Hypothalamus (tissue), 51 donors: ENCODE measurements at places on chromosomes 3 and 15.

- DNase-seq: no peak
These were observed 107.3 kb downstream of the ZNF385D start for GRCh38 chr3:21643752-21644151.

DNA sequence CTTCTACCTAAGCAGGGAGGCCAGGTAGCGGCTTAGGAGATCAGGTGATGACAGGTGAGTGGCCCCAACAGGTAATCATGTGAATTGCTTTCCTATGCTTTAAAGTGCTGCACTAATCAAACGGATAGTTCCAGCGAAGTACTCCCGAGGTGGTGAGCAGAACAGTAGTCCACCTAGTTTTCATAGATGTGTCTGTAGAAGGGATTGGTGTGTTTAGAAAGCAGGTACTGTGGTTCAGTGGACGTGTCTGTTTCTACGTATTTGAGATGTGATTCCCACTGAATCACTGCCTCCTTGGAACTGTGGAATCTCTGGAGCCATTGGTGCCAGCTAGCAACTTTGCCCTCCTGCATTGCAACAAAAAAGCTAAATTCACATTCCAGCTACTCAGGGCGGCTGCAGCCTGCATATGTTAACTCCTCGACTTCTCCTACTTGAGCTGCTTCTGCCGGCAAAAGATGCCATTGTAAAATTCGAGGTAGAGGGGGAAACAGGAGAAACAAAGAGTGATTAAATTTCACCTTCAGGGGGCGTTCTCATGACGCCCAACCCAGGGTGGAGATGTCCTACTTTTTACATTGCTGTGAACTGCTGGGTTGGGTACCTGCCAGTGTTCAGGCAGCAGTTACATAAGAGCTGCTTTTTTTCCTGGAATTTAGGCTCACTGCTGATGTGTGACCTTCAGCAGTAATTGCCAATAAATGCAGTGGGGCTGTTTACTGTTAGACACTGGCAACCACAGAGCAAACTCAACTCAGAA, 227.3 kb downstream of the ITPR1 start:
- DNase-seq: peak; percentile 53

GRCh38 chr3:95899494-95899893, 914.9 kb upstream of the EPHA6 start:
- DNase-seq: no peak

- DNase-seq: no peak
These were observed 1.2 kb downstream of the PHC3 start for GRCh38 chr3:170180079-170180907.

GRCh38 chr15:62653122-62653521, 389.4 kb upstream of the TPM1 start:
- DNase-seq: no peak

DNA sequence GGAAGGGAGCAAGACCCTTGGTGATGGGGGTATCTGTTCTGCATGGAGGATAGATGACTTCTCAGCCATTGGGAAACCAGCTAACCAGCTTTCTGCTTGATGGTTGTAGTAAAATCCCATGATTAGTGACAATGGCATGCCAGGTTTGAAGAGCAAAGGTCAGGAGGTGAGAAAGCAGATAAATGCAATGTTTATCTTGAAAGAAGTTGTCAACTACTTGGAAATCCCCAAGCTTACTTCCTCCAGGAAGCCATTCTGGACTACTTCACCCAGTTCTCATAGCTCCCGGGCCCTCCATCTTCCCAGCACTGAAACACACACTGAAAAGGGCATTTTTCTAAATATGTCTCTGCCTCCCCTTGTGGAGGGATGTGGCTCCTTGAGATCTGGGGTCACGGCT, 51.3 kb downstream of the SMAD3 start:
- no peak for DNase-seq

DNA sequence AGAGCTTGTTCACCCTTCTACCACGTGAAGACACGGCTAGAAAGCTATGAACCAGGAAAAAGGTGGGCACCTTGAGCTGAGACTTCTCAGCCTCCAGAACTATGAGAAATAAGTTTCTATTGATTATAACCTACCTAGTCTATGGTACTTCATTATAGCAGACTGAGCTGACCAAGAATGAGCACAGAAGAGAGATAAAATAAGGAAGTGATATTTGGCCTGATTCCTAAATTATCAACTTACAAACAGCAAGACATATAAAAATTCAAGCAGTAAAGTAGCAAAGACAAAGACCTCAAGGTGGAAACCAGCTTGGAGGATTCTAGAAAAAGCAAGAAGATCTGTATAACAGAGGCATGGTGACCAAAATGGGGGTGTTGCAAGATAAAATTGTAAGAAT, 63.9 kb upstream of the OSTN start:
- no peak for DNase-seq

DNA sequence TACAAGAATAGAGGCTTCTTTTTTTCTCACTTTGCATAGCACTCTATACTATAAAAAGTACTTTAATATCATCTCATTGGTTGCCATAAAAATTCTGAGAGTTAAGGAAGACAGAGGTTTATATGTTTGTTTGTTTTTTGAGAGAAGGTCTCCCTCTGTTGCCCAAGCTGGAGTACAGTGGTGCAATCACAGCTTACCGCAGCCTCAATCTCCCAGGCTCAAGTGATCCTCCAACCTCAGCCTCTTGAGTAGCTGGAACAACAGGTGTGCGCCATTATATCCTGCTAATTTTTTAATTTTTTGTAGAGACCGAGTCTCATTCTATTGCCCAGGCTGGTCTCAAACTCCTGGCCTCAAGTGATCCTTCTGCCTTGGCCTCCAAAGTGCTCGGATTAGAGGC, 250.2 kb downstream of the LPP start:
- DNase-seq: no peak

DNA sequence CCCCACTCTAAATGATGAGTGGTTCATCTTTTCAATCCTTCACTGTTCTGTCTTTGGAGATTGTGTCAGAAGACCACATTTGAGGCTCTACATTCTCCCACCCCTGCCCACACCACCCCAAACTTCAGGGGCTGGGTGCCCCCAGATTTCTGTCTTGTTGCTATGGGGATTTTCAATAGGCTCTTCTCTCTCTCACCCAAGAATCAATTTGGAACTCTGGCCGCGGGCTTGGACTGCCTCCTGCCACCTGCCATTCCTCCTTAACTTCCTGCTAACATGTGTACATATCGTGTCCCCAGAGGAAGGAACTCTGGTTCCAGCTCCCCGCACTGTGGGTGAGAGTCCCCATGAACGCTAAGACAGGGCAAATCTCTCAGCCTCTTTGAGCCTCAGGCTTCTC, 67.4 kb upstream of the LARS2 start:
- no peak for DNase-seq

- DNase-seq: no peak
These were observed 332.3 kb upstream of the CNTN4 start for GRCh38 chr3:1766384-1766783.

DNA sequence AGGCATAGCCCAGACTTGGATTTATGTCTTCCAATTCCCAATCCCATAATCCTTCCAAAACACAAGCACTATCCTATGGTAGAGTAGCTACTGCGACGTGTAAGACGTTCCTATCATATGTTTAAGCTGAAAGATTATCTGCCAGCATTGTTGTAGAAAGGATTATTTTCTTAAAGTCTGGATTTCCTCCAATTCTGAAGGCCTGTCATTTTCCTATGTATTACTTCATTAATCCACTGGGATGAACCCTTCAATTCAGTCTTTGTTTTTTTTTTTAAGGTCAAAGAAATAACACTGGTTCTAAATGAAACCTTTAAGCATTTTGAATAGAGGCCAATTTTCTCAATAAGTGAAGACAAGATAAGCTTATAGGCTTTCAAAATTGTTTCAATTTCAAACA, 289.0 kb downstream of the SLC9A9 start:
- DNase-seq: no peak

DNA sequence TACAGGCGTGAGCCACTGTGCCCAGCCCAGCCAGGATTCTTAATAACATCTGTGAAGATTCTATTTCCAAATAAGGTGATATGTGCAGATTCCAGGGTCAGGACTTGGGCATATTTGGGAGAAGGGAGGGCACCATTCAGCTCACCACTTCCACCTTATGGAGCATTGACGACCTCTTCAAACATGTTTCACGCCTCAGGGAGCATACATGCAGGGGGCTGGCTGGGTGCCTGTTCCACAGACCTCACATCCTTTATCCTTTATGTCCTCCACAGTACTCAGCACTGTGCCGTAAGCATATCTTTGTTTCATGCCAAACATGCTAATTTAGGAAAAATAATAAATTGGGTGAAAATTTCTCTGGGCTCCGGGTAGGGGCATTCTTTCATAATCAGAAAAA, 229.0 kb downstream of the THSD4 start:
- DNase-seq: no peak

GRCh38 chr3:5510300-5510699, 322.8 kb downstream of the EDEM1 start:
- no peak for DNase-seq

DNA sequence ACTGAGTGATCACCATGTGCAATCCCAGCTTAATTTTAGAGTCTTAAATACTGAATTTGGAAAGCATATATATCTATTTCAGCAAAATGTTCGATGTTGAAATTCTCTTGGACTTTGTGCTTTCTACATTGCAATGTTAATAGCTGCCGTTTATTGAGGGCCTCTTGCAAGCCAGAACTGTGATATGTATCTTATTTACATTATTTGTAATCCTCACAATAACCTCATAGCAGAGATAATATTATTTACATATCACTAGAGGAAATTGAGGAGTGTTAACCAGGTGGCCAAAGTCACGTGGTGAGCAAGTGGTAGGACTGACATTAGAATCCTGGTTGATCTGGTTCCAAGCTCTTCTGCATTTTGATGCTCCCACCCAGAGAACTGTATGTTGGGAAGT, 254.1 kb downstream of the SLC9A9 start:
- DNase-seq: no peak

- peak; percentile 86 for DNase-seq
These were observed at the start of gene LRRN1 for GRCh38 chr3:3799173-3800079. Gene LRRN1 (plus strand): TSS chr3:3799431. CDS start chr3:3844642, 45,211 bp downstream.

DNA sequence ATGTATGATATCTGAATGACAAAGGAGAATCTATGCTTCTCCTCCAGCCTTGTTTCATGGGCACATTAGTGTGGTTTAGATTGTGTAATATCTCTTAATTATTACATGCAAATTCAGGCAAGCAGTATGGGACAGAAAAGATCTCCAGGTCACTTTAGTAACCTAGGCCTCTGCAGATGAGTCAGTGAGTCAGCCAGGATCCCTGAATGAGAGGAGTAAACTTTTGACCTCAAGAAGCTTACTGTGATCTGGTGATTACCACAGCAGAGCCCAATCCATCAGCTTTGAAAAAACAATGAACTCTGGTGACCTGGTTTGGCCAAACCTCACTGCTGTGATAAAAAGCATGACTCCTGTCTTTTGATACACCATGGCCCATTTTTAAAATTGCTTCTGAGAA, 107.8 kb downstream of the LRRN1 start:
- DNase-seq: no peak

- no peak for DNase-seq
These were observed 413.5 kb downstream of the TIGIT start for GRCh38 chr3:114707252-114707860.

GRCh38 chr3:111903067-111903511, 44.0 kb downstream of the PHLDB2 start:
- no peak for DNase-seq

DNA sequence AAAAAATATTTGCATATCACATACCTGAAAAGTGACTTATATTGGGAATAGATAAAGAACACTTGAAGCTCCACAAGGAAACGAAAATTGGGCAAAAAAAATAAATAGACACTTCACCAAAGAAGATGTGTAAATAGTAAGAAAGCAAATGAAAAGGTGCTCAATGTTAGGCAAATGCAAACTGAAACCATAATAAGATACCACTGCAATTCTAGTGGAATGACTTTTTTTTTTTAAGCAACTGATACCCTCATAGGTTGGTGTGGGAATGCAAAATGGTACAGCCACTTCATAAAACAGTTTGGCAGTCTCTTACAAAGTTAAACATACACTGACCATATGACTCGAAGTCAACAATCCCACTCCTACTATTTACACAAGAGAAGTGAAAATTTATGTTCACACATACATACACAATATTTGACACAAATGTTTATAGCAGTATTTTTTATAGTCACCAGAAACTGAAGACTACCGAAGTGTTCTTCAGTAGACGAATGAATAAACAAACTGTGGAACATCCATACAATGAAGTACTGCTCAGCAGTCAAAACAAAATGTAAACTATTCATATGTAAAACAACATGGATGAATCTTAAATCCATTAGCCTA, 176.3 kb downstream of the ZMAT3 start:
- DNase-seq: no peak

GRCh38 chr3:73621388-73621787, 3.4 kb downstream of the PDZRN3 start:
- DNase-seq: no peak

DNA sequence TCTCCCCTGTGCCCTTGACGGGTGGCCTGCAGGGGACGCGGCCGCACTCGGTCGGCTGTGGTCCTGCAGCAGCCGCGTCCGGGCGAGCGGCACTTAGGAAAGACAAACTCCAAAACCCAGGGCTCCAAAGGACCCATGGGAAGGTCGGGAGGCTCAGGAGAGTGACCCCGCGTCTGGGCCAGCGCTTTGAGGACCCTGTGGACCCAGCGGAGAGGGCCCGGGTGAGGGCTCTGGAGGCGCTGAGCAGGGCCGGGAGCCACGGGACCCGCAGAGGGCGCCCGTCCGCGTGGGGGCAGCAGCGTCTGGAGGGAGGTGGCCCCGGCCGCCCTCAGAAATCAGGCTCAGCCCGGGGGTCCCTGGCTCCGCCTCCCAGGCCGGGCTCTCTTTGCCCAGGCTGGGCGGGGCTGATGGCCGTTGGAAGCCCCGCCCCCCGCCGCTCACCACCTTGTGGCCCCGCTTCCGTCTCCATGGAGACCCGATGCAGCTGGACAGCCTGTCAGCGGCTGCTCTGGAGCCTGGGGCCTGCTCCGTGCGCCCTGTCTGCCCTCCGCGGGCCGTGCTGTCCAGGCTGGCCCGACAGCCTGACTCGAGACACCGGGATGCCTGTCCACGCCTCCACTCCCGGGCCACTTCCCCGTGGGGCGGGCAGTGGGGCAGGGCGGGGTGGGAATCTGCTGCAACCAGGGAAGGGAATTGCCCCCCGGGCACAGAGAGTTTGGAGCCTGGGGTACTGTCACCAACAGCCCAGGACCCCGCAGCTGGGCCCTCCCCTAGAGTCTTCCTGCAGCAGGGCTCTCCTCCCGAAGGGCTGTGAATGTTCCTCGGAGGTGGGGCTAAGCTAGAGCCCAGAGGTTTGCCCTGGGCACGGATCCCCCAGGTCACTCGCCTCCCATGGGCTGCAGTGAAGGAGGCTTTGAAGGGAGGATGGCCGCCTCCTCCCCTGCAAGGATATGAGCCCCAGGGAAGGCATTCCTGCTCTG, 34.8 kb upstream of the RPL32 start:
- no peak for DNase-seq

DNA sequence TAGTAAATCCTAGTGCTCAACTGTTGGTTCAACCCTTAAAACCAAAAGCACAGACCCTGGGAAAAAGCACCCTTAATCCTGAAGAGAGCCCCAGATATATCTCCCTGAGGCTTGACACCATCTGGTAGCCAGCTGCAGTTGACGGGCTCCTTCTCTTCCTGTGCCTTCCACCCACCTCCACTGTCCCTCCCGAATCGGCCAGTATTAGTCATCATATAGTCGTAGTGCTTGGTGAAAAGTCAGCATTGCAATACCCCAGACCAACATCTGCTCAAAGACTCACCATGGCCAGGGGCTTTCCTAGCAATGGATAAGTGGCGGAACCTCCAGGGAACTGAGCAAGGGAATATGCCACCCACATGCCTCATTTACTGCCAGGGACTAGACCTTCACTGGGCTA, 125.6 kb upstream of the CRBN start:
- no peak for DNase-seq

GRCh38 chr3:14879211-14879874, 60.6 kb downstream of the FGD5 start:
- DNase-seq: no peak
